Stimulated activated naive CD8-positive, alpha-beta T cell treated with anti-CD3 and anti-CD28 coated beads, Interleukin-15, Interleukin-2, amounts not matched to agents 100 U/mL and 50 U/mL, for 24 hours (primary cell): ENCODE measurements at places on chromosomes 6 and 20.

- DNase-seq, result no peak
Observed at GRCh38 chr20:56032251-56032650, 26.9 kb upstream of the CBLN4 start.

GRCh38 chr6:164013480-164014208 lies 599.1 kb downstream of the QKI start:
- no peak for DNase-seq

GRCh38 chr6:169959136-169960002 lies 207.9 kb downstream of the ERMARD start:
- peak; percentile 69 for DNase-seq

DNA sequence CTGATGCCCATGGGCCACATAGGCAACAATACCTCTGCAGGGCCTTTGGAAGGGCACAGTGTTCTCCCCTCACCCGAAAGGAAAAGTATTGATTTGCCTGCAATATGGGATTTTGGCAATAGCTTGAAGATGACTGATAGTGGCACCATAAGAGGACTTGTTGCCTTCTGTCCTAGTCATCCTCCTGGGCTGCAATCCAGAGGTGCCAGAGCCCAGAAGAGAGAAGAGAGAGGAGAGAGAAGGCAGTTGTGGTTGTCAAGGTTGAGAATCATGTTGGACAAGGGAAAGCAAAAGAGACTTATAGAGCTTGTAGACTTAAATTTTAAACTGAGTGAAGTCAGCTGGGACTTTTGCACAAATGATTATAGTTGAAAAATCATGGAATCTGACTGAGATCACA lies 14.6 kb downstream of the HDGFL1 start:
- no peak for DNase-seq

- no peak for DNase-seq
Observed at GRCh38 chr6:70842541-70842940, 114.3 kb downstream of the B3GAT2 start.

DNA sequence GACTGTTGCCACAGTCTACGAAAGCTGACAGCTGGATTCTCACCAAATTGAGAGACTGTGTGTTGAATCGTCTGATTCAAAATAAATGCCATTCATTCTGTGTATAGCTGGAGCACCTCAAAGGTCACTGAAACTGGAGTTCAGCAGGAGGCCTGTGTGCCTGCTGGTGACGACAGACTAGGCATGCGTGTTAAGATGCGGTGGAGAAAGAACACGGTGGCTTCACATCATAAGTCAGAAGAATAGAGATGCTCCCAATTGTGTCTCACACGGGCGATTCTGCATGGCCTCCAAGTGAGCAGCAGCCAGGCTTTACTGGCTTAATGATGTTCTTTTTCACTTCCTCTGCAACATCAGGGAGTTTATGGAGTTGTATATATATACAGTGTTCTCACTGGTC lies 32.3 kb downstream of the SNHG17 start:
- DNase-seq, result no peak
